ENCODE measurements at places on chromosomes 4 and X.

GRCh38 chr4:145819101-145819852 is 119.3 kb downstream of the ZNF827 start:
- peak; percentile 22 for DNase-seq

- DNase-seq = no peak
Measured at GRCh38 chr4:122403861-122404260, 25.1 kb downstream of the ADAD1 start.

- DNase-seq = no peak
Measured at GRCh38 chr4:76879731-76880364, 18.1 kb downstream of the SOWAHB start.

DNA sequence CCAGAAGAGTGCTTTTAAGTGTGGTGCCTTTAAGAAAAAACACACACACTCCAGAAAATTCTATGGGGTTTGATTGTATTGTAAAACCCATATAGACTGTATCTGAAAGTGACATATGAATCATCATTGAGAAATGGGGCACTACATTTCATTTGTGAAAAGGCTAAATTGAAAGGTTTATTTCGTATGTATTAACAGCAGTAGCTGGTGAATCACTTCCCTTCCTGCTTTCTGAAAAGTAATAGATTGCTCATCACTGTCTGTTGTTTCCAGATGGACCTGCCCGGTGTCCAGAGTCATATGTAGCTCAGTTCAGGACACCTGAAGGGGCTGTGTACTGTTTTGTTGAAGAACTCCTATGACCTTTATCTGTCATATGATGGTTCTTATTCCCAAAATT is 28.1 kb upstream of the HPRT1 start:
- DNase-seq = no peak

DNA sequence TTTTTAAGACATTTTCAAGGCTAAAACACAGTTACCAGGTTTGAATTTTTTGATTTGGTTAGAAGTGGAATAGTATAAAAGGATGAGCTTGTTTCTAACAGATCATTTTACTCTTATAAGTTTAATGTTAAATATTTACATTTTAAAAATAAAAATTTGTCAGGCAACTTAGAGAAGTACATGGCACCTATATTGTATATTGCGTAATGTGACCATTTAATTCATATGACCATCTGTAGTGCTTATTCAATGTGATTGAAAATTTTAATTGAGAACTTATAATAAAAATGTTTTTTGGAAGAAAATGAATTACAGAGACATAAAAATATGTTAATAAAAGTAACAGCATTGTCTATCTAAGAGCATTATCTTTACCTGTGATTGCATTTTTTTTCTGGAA is 1632.4 kb downstream of the RPA4 start:
- DNase-seq = no peak

DNA sequence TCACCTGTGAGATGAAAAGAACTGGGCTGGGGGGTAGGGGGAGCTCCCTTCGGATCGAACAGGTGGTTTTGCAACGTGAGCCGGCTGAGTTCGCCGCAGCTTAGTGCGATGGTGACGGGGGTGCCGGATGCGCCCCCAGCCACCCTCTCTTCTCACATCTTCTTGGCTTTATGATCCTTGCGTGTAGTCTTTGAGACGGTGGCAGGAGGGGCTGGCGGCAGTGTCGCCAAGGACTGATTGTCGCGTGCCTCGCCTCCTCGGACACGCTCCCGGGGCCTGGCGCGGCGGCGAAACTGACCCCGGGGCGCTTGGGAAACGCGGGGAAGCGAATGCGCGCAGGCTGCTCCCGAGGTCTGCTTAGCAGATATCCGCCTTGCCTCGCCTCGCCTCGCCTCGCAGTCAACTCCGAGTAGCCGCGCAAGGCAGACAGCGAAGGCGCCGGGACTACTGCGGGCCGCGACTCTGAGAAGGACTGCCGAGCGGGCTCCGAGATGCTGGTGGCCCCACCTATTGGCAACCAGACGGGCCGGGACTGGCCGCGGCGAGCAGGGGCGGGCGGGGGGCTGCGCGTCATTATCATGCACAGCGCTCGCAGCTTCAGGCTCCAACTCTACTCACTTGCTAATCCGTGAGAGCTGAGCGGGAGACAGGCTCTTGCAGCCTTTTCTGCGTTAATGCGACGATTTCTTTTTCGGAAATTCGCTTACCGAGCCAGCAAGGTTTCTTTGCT is 1.5 kb downstream of the GRID2 start:
- peak; percentile 64 for DNase-seq

DNA sequence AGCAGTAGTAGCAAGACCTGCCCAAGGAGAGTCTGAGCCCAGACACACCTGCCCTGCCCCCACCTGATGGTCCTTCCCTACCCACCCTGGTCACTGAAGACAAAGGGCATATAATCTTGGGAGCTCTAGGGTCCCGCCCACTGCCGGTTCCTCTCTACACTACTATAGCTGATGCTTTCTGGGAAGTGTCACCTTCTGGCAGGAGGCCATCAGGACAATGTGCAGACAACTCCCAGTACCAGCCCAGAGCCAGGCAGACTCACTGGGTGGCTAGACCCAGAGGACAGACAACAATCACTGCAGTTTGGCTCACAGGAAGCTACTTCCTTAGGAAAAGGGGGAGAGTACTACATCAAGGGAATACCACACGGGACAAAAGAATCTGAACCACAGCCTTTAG is 312.7 kb downstream of the SPRY1 start:
- no peak for DNase-seq

GRCh38 chr4:13844740-13845139 is 217.2 kb upstream of the BOD1L1 start:
- DNase-seq = no peak

DNA sequence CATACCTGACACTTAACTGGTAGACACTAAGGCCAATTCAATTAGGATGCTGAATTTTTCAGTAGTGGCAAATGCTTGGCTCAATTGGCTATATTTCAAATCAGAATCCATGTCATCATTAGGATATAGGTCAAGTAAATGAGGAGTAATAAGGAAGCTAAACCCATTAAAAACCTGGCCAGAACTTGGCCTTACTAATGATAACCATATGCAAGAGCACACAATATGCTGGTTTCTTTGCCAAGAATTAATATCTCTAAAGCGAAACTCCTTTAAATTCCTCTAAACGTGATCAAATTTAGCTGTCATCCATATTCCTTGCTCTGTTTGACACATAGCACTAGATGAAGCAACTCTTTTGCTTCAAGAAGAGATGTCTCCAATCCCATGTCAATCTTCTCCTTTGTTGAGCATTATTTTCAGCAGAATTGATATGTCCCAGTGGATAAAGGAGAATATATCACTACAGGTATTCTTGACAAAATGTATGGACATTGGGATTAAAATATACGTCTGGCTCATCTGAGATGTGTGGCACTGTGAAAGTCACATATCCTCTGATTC is 206.1 kb upstream of the ANKRD50 start:
- no peak for DNase-seq

GRCh38 chr4:121728066-121728465 is 31.3 kb upstream of the ANXA5 start:
- DNase-seq = no peak

DNA sequence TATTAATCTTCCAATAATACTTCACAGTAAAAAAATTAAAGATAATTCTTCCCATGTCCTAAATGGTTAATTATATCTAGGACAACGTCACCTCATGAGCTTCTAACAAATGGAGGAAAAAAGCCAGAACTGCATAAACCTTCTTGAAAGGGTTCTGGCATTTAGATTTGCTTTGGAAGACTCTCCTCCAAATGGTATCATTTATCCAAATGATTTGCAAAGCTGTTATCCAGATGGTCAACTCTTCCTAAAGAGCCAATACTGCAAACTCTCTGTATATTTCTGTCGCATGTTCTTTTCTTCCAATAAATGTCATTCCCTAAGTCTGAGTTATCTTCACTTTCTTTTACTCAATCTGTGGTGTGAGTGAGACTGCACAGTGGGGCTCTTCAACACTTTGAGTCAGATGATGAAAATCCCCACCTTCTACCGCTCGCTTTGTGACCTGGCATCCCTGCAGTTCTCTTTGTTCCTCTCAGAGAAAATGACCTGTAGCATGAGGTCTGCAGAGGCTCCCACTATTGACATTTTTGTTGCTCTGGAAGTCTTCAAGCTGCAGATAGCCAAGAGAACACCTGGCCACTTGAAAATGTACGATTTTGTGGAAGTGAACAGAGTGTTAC is 52.9 kb downstream of the TMEM150C start:
- peak; percentile 41 for DNase-seq

DNA sequence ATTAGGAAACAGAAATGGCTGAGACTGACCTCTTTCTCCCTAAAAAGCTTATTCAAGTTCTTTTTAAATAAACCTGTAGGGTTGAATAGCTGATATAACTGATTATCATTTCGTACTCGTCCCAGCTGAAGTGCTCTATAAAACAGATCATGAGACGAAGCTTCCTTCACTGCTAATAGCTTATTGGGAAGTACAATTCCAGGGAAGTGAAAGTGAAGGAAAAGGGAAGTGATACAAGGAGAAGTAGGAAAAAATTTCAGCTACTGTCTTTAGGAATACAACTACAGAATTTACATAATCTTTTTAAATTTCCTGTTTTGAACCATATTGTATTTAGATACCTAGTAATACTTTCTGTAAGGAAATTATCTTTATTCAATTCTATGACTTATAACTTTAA is 103.0 kb downstream of the SNCA start:
- no peak for DNase-seq

DNA sequence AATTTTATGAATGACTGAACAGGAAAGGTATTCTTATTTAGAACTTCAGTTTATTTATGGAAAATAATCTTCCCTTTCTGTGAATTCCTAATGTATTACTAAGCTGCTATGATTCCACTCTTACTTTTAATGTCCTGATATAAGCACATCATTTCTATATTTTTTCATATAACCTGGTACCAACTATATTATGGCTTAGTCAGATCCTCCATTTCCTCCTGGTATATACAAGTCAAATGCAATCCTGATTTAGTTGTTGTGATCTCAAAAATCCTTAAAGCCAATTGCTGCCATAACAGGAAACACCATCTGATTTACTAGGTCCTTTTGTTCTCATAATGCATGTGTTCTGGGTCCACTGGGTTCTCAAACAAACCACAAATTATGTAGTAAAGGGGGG is 26.8 kb downstream of the TRMT2B start:
- DNase-seq = no peak

DNA sequence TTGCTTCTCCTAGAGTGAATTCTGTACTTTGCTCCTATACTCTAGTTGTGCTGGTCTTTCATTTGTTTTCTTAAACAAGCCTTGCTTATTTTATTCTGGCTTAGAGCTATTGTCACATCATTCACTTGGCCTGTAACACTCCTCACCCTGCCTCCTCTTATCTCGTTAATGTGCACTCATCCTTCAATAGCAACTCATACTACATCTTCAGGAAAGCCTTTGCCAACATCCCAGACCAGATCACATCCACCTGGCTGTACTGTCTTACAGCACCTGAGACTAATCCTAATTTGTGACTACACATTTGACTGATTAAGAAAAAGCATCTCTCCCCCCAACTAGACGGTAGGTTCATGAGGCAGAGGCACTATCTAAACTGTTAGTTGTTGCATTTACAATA is 80.8 kb downstream of the SLC7A11 start:
- no peak for DNase-seq

- DNase-seq = no peak
Measured at GRCh38 chr4:145154573-145154972, 25.8 kb downstream of the OTUD4 start.

GRCh38 chrX:110133735-110134370 is 130.9 kb downstream of the TMEM164 start:
- DNase-seq = no peak

GRCh38 chr4:6425911-6426310 is 46.5 kb downstream of the PPP2R2C start:
- DNase-seq = no peak

GRCh38 chr4:40292313-40292759 is 42.8 kb upstream of the CHRNA9 start:
- DNase-seq = no peak

DNA sequence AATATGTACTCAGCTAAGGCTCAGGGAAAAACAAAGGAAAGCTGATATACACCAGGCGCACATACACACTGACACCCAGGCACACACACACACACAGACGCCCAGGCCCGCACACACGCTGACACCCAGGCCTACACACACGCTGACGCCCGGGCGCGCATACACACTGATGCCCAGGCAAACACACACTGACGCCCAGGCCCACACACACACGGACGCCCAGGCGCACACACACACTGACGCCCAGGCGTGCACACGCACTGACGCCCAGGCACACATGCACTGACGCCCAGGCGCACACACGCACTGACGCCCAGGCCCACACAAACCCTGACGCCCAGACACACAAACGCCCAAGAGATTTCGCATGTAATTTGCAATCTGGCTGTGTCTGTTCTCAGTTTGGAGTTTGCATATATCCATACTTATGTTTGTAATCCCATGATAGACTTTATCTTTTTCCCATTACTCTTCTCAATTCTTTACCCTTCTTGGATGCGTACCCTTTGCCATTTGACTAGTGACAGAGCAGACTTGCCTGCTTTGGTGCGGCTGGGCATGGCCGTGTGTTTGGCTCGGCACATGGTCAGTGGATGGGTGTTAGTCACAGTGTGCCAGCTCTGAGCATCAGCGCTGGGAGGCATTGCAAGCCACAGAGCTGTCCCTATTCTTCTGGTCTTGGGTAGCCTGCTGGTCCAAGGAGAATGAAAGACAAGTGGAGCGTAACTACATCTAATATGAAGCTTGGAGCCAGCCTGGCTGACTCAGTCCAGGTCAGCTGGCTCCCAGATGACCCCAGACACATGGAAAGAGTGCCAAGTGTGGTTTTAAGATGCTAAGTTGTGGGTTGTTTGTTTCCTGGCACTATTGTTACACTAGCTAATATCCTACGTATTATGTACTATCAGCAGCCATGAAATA is 632.4 kb upstream of the ZFP42 start:
- no peak for DNase-seq

- no peak for DNase-seq
Measured at GRCh38 chr4:31053451-31053850, 333.3 kb downstream of the PCDH7 start.

DNA sequence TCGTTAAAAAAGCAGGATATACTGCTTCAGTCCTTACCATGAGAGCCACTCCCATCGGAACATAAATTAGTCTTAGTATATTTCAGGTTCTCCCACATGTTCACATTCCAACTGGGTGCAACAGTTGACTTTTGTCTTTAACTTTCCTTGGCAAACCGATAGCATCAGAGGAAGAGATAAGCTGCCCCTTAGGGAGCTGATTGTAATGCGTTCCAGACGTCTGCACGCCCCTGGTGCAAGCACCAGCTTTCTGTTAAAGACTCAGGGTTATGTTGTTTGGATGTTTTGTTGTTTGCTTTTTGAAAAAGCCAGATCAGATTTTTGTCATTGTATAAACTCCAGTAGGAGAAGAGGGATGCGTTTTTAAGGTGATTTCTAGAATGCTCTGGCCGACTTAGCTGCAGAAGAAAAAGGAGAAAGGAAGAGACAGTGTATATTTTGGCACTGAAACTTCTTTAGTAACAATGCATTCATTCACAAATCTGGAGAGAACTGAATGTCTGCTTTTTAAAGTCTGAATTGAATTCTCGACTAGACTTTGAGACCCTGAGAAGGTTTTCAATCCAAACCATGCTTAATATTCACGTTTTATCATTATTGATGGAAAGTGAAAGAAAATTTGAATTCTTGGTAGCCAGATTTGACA is 160.9 kb downstream of the CBR4 start:
- no peak for DNase-seq

GRCh38 chr4:6489927-6490326 is 17.5 kb upstream of the PPP2R2C start:
- DNase-seq = no peak

GRCh38 chrX:40871385-40872082 is 136.2 kb upstream of the MED14 start:
- DNase-seq = no peak

- DNase-seq = no peak
Measured at GRCh38 chrX:24498975-24499374, 33.9 kb downstream of the PDK3 start.

Measured in muscle of arm (tissue), 14 donors.